Pulmonary artery endothelial cell (primary cell): ENCODE measurements at places on chromosomes 11 and 22. TPM values are rescaled to one million over a fixed set of nuclear protein-coding genes. Genes with fewer than 3 reads are reported as not detected.

- DNase-seq, result no peak
Measured at GRCh38 chr11:62133328-62134065, 9.7 kb downstream of the INCENP start.

The SOX10 gene
- total RNA-seq, result not detected in 2 replicates

DNA sequence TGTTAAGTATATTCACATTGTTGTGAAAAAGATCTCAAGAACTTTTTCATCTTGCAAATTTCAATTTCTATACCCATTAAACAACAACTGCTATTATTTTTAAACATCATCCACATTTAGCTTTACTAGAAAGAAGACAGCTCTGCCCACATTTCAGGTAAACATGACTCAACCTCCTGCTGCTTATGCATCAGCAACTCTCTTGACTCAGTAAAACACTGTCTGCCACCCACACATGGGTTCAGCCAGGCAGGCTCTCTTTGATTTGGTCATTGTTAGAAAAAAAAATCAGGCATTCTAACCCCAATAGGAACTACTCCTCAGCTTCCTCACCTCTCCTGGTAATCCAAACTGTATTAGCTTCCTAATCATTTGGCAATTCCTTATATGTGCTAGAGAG, 5.1 kb upstream of the ENDOD1 start:
- no peak for DNase-seq

GRCh38 chr11:59918987-59919589, 19.1 kb upstream of the OOSP1 start:
- DNase-seq, result no peak

DNA sequence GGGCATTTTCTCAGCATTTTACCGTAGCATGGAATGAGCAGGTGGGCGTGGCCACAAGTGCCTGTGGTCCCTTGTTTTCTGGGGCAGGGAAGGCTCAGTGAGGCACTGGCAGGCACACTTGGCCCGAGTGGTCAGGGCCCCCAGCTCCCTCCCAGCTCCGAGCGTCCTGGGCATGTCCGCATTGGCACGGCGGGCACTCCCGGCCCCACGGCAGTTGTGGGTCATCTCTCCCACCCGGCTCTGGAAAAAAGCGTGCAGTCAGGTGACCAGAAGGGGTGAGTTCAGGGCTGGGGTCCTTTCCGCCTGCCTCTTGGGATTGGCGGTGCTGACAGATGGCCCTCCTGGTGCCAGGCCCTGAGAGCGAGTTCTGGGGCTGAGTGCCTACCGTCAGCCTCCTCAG, 55.8 kb downstream of the GRAMD4 start:
- no peak for DNase-seq

DNA sequence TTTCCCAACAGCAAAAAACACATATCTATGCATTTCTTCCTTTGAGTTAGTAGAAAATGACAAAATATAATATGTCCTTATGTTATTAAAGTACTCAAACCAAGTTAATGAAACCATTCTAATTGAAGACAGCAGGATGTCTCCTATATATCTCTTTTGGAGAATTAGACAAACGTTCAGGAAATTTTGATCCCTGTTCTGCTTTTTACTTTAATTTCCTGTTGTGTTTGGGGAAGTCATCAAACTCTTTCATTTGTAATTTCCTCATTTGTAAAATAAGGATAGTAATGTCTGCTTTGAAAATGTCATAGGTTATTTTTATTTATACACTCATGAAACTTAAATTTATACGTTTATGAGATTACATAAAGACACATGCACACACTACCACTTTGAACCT, 281.8 kb upstream of the ANO5 start:
- DNase-seq, result no peak

DNA sequence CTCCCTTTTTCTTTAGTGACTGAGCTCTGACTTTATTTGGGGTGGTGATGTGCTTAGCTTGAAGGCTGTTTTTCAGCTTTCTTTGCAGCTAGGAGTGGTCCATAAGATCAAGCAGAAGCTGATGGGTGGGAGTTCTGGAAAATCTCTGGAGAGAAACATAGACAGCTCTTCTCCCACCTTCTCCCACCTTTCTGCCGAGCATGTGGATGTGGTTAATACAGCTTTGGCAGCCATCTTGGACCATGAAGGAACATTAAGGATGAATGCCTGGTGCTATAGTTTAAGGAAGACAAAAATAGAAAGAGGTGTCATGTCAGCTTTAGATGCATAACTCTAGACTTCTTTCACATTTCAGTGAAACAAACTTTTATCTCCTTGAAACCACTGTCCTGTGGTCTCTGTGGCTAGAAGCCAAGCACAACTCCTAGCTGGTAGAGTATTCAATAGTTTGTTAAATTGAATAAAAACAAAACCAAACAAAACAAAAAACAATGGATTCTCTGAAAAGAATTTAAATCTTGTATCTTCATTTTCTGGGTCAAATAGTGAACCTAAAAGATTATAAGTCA, 203.6 kb upstream of the SESN3 start:
- no peak for DNase-seq

GRCh38 chr11:113896156-113896879, 8.3 kb upstream of the HTR3B start:
- DNase-seq, result no peak

DNA sequence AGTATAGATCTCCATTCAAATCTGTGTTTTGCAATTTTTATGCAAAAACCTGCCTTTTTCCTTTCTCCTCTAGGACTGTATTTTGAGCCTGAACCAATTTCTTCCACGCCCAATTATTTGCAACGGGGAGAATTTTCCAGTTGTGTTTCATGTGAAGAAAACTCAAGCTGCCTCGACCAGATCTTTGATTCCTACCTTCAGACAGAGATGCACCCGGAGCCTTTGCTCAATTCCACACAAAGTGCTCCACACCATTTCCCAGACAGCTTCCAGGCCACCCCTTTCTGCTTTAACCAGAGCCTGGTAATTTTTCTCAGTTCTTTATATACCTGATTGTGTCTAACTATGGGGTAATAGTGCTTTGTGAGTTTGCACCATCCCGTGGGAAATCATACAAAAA, 8.0 kb downstream of the POU2AF3 start:
- no peak for DNase-seq

The FXYD6 gene
- 0.07 and 0.26 TPM in 2 replicates for total RNA-seq

- no peak for DNase-seq
Measured at GRCh38 chr11:86443415-86443814, 68.7 kb downstream of the CCDC81 start.

DNA sequence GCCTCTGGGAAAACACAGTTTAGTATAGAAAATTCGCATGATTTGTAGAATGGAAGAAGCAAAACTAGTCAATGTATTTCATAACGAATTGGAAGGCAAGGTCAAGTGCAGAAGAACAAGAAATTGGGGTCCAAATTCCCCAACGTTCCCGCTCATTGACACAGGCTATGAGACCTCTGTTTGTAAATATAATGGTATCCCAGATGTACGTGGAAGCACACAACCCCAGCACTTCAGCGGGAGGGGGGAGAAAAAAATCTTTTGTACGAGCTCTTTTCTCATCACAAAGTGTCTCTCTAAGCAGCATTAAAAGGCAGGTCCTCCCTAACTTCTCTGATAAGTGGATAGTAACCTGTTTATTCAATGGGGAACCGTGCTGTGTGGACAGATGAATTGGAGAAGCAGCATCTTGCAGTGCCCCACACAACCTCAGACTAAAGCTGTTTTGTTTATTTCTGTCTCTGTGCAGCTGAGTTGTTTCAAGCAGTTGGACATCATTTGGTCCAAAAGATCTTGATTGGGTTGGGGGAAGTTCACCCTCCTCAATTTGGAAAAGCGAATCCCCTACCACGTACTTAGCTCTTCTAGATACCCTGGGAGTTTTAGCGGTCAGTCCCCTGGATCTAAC, 1.1 kb upstream of the GAB2 start:
- no peak for DNase-seq

The INPP5J gene
- 0.20 and 0.25 TPM in 2 replicates for total RNA-seq

DNA sequence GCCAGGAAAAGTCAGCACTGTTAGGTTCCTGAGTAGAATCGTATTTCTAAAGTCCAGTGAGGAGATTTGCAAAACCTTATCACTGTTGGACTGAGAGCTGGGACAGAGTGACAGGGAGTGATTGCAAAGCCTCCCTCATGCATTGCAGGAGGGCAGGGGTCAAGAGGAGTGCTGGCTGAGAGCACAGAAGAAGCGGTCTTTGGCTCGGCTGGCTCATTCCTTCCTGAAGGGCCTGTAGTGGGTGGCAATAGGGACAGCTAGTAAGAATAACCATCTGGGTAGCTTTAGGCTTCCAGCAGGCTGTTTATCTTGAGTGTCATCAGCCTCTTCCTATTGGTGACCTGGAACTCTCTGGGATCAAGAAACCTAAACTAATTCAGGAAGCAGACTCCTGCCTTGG, 53.4 kb downstream of the CD44 start:
- DNase-seq, result peak; percentile 29

GRCh38 chr11:119772641-119773415, 43.8 kb upstream of the NECTIN1 start:
- no peak for DNase-seq

- no peak for DNase-seq
Measured at GRCh38 chr11:4511282-4512245, 29.1 kb downstream of the OR52K1 start.

- DNase-seq, result no peak
Measured at GRCh38 chr22:26035523-26035922, 133.7 kb upstream of the SEZ6L start.

DNA sequence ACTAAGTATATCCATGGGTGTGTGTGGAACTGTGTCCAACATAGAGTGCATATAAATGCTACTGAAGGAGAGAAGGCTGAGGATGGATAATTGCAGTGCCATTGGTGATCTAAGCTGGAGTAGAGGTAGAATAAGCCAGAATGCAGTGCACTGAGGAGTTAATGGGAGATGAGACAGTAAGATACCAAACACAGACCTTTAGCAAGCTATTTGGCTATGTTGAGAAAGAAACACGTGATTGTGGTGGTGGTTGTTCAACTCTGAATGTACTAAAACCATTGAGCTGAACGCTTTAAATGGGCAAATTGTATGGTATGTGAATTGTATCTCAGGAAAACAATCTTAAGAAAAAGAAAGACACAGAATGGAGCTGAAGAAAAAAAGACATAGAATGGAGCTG, 22.8 kb downstream of the JAML start:
- no peak for DNase-seq

DNA sequence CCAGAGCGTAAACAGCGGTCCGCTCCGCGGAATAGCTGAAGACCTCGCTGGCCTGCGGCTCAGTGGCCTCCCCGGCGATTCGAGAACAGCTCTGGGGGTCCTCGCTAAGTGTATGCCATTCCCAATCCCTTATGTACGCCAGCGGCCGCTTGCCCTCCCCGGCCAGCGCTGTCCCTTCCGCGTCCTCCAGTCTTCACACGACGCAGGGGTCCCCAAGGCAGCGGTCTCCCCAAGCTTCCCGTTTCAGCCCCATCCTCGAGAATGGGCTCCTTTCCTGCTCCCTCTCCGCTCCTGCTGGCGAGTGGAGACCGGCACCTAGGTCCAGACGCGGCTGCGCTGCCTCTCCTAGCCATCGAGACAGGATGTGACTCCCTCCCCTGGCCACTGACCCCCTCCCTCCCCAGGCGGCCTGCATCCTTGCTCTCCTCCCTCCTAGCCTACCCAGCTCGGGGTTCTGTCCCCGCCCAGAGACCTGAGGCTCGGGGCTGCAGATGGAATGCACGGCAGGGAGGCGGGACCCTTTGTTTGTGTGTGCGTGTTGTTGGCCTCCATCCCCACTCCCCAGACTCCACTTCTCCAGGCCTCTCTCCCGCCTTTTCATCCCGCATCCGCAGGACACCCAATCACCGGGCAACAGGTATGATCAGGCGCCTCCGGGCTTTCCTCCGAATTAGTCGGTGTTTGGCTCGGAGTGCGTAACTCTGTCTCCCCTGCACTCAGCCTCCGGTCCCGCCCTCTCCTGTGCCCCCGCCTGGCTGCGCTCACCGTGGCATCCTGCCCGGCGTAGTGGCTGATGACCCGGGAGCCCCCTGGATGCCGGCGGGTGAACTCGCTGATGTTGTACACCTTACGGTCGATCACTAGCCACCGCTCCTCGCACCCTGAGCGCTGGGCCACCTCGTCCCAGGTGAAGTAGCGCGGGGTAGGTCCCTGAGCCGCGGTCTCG, 740 bp downstream of the FADS1 start:
- no peak for DNase-seq

DNA sequence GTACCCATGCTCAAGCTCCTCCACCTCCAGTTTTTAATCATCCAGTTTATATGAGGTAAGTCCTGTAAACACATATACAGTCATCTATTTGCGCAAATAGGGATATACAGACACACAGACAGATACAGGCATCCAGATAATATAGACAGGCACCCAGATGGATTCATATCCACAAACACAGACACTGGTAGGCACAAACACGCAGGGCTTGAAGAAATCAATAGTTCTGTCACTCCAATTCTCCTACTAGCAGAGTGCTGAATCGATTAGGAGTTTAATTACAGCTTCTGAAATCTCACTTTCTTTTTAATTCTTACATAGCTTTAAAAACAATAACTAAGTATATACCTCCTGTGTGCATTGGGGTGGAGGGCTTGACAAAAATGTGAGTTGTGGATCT, 56.0 kb downstream of the INSC start:
- no peak for DNase-seq

DNA sequence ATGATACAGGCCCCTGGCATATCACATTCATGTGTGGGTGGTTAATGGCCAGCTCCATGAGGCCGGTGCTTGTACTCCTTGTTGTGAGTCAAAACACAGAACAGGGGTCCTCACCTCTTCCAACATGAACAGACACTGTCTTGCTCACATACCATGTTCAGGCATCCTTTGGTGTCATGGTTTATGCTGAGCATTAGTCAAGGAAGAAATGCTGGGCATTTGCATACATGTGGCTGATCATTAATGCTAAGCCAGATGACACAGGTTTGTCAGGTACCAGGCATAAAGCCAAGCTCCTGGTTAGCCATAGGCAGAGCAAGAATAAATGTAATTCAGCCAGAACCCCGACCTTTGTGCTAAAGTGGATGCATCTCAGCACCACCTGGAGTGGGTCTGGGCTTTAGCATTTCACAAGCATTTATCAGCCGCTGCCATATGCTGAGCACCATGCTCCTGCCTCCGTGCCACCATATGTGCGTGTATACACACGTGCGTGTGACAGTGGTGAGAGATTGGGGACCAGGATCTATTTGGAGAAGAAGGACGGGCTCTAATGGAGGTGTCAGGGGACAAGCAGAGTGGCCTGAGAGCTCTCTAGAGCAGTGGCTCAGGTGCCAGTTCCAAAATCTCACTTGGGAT, 55.0 kb downstream of the MICAL2 start:
- DNase-seq, result no peak

- no peak for DNase-seq
Measured at GRCh38 chr22:24791362-24791761, 14.6 kb upstream of the SGSM1 start.

GRCh38 chr22:38924347-38924952, 33.0 kb upstream of the APOBEC3A start:
- peak; percentile 56 for DNase-seq

The APOA4 gene
- not detected in 2 replicates for total RNA-seq

The SEZ6L gene
- not detected in 2 replicates for total RNA-seq

- no peak for DNase-seq
Measured at GRCh38 chr11:13929395-13929891, 33.1 kb upstream of the SPON1 start.

DNA sequence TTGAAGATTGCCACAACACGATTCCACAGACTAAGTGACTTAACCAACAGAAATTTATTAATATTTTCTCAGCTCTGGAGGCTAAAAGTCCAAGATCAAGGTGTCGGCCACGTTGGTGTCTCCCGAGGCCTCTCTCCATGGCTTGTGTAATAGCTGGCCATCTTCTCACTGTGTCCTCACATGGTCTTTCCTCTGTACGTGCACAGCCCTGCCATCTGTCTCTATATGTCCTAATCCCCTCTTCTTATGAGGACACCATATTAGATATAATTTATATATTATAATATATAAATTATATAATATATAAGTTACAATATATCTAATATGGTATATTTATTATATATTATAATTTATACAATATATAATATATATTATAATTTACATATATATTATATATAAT, 25.1 kb upstream of the SCGB1A1 start:
- no peak for DNase-seq

The HEPN1 gene
- total RNA-seq, result 0.11 TPM in 1 of 2 replicates, not detected in the other

The UPB1 gene
- total RNA-seq, result 0.32 and 0.40 TPM in 2 replicates
